Calu3 (cell line): ENCODE measurements at places on chromosomes 2 and 18. TPM values are rescaled to one million over a fixed set of nuclear protein-coding genes. Genes with fewer than 3 reads are reported as not detected.

The DYNAP gene
- not detected in 2 replicates for total RNA-seq

- no peak for DNase-seq
Measured at GRCh38 chr2:207182911-207183310, 17.2 kb upstream of the KLF7 start.

- DNase-seq = no peak
Measured at GRCh38 chr2:216214768-216215167, 105.6 kb downstream of the XRCC5 start.

DNA sequence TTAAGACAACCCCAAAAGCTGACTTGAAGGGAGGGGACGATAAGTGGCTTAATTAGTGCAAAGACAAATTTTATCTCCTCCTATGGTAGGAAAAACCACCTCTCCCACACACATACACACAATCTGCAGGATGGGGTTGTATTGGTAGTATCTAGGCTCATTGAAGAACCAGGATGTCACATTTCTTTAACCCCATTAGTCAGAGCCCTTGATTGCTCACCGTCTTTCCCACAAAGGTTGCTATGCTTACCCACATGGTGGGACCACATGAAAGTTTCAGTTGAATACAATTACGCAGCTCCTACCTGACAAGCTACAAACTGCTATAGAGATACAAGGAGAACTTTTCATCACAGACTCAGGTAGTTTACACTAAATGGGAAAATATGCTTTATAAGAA lies 765.0 kb upstream of the CELF4 start:
- no peak for DNase-seq

- DNase-seq = no peak
Measured at GRCh38 chr2:227204452-227204851, 40.0 kb downstream of the COL4A3 start.

- DNase-seq = no peak
Measured at GRCh38 chr2:190119923-190120590, 57.5 kb upstream of the MSTN start.

- no peak for DNase-seq
Measured at GRCh38 chr2:85438201-85439024, 19.9 kb downstream of the SH2D6 start.

GRCh38 chr18:42052122-42052708 lies 97.2 kb downstream of the PIK3C3 start:
- DNase-seq = no peak

DNA sequence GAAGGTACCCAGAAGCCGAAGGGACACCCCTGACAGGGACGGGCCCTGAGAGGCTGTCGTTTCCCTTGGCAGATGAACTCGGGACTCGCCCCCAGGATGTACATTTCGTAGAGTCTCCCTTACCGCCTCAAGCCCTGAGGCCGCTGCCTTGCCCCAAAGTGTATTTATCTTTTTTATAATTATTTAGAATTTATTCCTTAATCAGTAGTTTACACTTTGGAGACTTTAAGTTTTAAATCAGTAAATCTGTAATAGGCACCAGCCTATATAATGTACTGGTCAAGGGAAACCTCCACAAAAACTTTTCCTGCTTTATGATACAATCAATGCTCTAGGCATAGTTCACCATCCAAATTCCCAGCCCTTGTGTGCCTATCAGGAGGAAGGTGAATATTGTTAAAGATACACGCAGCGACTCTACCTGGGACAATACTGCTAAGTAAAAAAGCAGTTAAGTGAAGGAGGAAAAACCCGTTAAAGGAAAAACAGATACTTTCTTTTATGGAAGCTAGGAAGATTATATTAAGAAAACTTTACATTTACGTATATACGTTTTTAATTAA lies 848 bp downstream of the VRK2 start:
- DNase-seq = no peak

DNA sequence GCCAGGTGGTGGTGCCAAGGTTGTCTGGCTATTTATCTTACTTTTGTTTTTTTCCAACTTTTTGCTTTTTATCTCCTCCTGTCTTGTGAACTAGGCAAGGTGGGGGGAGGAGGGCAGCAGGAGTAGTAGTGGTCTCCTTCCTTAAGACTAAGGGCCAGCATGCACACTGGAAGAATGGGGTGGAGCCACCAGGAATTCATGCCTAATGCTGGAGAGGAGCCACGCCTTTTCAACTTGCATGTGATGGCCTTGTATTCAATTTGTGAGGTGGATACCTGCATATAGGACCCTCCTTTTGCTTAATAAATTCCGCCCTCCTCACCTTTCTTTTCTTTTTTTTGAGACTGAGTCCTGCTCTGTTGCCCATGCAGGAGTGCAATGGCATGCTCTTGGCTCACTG lies 37.6 kb upstream of the CLASP1 start:
- no peak for DNase-seq

GRCh38 chr2:197207598-197207997 lies 103.0 kb downstream of the ANKRD44 start:
- no peak for DNase-seq

- no peak for DNase-seq
Measured at GRCh38 chr18:49031511-49032188, 80.9 kb upstream of the SMAD7 start.

The FRZB gene
- 0.20 and 0.21 TPM in 2 replicates for total RNA-seq

- peak; percentile 32 for DNase-seq
Measured at GRCh38 chr2:20113986-20114938, 62.8 kb upstream of the LAPTM4A start.

The PROM2 gene
- total RNA-seq = 24.7 and 29.9 TPM in 2 replicates

The UGT1A7 gene
- total RNA-seq = 7.2 and 7.8 TPM in 2 replicates
